ENCODE measurements at places on chromosomes 12 and 14.
A peak's percentile ranks its signal among the peaks of the same experiment; 100 is the strongest.

DNA sequence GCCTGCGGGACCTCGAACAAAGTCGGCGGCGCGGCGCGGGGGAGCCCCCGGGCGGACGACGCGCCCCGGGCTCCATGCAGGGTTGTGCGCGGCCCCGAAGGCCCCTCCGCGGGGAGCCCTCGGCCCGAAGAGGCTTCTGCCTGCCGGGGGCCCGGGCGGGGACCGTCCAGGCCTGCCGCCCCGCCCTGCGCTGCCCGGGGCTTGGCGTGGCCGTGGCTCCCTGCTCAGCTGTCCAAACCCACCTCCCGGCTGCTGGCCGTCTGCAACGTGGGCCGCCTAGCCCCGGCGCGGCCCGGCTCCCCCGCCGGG is 670 bp downstream of the DYRK2 start:
- DNase-seq: no peak

DNA sequence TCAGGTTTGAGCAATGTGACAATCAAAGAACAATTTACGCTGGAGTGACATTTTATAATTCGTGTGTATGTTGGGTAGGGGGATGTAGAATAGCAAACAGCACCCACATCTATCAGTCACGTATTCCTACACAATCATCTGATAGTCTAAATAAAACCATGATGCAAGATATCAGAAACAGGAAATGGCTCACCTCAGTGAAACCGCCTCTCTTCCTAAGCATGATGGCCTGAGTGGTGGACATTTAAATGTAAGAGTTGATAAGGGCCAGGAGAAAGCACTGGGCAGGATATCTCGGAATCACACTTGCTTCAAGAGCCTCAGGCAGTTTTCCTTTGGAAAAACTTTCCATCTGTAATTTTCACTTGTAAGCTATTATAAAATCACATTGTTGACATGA is 128.2 kb downstream of the GRIP1 start:
- DNase-seq: no peak

- no peak for DNase-seq
These were observed 13.5 kb downstream of the DGLUCY start for GRCh38 chr14:91127401-91127801.

- no peak for DNase-seq
These were observed 821 bp downstream of the TMEM106C start for GRCh38 chr12:47964106-47964728.

- no peak for DNase-seq
These were observed 53.0 kb upstream of the BCL11B start for GRCh38 chr14:99325016-99325415.

GRCh38 chr14:100370003-100370402 is 46.9 kb downstream of the SLC25A47 start:
- no peak for DNase-seq

DNA sequence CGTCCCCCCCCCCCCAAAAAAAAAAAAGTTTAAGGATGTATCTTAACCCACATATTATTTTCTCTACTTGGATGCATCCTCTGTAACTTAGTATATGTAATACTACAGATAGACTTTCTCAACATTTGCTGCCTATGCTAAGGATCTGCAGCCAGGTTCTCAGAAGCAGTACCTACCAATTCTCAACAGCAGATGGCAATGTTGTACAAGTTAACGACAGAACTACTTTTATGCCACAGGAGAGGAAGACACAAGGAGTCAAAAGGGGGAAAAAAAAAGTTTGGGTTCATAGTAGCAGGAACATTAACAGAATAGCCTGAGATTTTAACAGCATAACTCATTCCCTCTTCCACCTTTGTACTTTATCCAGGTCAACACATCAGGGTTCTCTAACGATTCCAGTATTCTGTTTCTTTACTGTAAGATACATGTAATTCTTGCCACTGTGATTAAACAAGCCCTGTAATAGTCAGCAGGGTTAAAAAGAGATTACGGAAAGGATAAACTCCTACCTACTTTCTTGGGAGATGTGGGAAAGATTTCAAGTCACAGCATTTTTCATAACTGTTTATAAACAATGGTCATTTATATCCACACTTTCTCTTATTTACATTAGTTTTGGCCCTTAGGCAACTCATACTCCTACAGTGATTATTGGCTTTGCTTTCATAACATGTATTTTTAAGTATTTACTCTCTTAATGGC is 5.7 kb upstream of the NEK9 start:
- no peak for DNase-seq

- DNase-seq: no peak
These were observed 1.5 kb downstream of the MAP4K5 start for GRCh38 chr14:50530794-50531365.

DNA sequence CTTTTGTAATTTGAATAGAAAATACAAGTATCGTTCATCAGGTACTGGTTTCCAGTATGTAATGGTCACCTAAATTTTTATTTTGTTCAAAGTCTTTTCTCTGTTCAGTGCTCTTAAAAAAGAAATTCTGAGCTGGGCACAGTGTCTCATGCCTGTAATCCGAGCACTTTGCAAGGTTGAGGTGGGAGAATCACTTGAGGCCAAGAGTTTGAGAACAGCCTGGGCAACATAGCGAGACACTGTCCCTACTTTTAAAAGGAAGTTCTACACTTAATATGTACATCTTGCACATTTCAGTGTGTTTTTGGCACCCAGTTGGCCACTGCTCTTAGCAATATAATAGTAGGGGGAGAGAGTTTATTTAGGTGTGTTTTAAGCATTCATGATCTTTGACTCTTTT is 27.9 kb downstream of the PCNX1 start:
- no peak for DNase-seq

DNA sequence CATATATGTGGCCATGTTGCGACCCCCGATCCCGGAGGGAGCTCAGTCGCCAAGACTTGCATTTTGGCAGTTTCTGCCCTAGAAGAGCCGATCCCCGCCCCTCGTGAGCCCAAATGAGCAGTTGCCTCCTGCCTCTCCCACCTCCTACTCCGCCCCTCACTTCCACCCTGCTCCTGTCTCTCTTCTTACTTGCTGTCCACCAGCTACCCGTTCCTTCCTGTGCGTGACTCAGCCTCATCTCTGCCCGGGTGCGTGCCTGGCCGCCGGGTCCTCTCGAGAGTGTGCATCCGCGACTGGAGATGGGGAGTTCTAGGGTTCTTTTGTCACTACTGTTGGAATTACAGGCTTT is 585 bp downstream of the GPATCH2L start:
- peak; percentile 59 for DNase-seq

DNA sequence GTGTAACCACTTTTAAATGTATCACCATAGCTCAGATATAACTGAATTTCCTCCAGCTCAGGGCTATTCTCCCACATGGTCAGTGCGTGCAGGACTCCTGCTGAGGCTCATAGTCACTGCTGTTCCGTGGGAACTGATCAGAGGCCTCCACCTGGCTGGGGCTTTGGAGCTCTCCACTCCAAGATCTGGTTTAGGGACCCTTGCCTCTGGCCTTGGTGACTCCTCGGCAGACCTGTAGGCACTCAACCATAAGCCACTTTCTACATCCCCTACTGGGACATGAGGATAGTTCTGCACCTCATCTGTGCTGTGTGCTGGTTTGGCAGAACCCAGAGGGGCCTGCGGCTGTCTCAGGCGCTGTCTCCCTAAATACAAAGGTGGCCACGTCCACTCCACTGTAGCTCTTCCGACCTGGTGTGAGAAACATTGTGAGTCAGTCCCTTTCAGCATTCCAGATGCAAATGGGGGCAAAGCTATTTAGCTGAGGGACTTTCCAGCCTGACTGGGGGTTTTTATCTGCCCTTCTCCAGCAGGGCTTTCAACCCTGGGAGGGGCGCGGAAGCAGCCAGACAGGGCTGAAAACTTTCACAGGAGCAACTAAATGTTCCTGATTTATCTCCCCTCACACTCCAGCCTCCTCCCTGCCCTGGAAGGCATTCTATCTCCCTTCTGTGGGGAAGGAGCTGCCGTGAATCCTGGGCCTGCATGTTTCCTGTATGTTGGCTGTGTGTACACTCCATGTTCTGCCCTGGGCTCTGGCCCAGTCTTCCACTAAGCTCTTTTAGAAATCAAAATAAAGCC is 218.3 kb upstream of the DAAM1 start:
- no peak for DNase-seq

- no peak for DNase-seq
These were observed 6.8 kb downstream of the CPNE6 start for GRCh38 chr14:24078146-24078545.

DNA sequence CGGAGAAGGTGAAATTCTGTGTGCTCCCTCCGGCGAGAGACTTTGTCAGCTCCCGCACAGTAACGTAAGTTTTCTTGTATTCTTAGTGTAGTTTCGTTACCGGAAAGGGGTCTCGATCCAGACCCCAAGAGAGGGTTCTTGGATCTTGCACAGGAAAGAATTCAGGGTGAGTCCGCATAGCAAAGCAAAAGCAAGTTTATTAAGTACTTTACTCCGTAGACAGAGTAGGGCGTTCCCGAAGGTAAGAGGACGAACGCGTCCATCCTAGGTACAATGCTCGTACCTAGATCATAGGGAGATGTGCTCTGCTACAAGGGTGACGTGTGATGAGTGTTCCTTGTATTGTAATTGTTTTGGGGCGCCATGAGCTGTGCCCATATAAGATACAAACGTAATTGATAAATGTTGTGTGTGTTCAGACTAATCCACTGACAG is 293 bp downstream of the IFI27L1 start:
- DNase-seq: no peak

- no peak for DNase-seq
These were observed 73.4 kb downstream of the ZNF664 start for GRCh38 chr12:124046456-124046740.

- no peak for DNase-seq
These were observed 73.4 kb downstream of the PPM1H start for GRCh38 chr12:62861586-62861985.

GRCh38 chr12:90084018-90084417 is 375.4 kb upstream of the ATP2B1 start:
- DNase-seq: no peak
